ENCODE measurements at places on chromosomes 3 and 15.

- peak; percentile 9 for DNase-seq
These were observed 6.3 kb downstream of the CCNB2 start for GRCh38 chr15:59111251-59111650.

DNA sequence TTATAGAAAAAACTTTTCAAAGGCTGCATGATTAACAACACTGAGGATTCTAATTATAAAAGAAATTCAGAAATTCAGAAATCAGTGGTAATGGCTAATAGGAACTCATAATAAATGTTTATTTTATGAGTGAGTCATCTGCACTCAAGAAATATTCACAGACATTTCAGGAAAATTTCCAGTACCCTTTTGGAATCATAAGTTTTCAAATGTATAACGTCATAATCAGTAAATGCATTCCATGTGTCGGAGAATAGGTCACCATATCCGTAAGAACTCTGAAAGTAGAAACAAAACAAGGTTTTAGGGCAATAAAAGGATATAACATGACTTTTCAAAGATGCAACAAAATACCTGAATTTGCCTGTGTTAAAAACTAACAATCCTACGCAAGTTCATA is 24.7 kb downstream of the EOGT start:
- DNase-seq = no peak

DNA sequence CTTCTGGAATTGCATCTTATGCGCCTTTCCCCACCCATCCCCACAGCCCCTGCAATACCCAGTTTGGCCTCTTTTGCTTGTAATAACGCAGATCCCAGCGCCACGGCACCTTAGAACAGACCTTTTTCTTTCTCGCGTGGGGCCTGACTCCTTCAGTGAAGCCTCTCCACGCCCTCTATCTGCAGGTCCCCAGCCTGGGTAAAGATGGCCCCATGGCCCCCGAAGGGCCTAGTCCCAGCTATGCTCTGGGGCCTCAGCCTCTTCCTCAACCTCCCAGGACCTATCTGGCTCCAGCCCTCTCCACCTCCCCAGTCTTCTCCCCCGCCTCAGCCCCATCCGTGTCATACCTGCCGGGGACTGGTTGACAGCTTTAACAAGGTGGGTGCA is 594 bp downstream of the CRELD1 start:
- peak; percentile 67 for DNase-seq

DNA sequence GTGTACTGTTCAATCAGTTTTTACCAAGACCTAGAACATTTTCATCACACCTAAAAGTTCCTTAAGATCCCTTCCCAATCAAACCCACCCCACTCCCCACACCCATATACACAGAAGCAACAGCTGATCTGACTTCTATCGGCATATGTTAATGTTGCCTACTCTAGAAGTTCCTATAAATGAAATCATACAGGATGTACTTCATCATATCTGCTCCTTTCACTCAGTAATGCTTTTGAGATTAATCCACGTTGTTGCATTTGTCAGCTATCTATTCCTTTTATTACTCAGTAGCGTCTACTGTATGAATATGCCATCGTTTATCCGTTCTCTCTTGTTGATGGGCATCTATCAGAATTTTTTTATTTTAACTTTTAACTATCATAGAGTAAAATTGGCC is 14.3 kb upstream of the FILIP1L start:
- no peak for DNase-seq

DNA sequence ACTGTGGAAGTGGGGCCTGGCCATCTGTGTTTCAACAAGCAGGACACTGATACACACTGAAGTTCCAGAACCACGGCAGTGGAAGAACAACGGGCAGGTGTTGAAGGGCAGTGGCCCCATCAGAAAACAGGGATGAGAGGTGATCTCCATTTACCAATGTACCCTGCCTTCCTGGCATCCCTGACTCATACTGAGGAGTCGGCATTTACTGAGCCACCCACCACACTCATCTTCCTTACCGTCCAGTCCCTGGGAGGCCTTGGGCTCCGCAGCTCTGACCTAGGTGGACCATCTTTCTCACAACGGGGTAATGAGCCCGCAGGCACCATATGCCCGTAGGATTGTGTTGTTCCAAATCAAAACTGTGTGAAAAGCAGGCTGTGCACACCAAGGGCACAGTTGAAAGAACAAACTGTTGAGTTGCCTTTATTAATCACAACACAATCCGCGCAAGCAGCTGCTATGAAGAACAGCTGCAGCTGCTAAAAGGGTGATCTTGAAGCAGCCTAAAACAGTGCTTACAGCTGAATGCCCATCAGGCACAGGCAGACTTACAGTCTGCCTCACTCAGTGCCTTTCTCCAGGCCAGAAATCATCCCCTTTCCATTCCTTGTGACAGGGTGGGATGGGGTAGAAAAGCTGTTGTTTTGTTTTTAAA is 12.9 kb downstream of the MB21D2 start:
- no peak for DNase-seq

- no peak for DNase-seq
These were observed 200.5 kb downstream of the UACA start for GRCh38 chr15:70562906-70563305.

GRCh38 chr15:100073982-100074381 is 267.8 kb downstream of the ADAMTS17 start:
- no peak for DNase-seq

DNA sequence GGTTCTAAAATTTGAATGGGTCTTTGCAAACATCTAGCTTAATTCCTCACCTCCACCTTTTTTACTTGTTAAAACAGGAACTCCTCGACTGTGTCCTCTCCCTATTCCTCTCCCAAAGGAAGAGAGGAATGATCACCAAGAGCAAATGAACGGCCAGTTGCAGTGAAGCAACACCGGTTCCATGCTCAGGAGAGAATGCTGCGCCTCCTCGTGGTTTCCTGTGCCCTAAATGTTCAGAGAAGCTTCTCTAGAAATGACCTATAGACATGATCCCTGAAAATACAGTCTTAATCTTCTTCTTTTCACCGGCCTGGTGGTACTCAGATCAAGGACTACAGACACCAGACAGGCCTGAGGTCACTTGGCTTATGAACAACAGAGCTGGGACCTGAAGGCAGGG is 65.1 kb upstream of the GUCA1C start:
- DNase-seq = no peak

GRCh38 chr3:193826159-193826795 is 233.3 kb downstream of the OPA1 start:
- DNase-seq = no peak

- no peak for DNase-seq
These were observed 26.2 kb downstream of the HES1 start for GRCh38 chr3:194162070-194162678.

GRCh38 chr3:55724821-55725220 is 237.7 kb upstream of the WNT5A start:
- DNase-seq = no peak

- DNase-seq = peak; percentile 49
These were observed 595 bp downstream of the DPH6 start for GRCh38 chr15:35545316-35545823.

DNA sequence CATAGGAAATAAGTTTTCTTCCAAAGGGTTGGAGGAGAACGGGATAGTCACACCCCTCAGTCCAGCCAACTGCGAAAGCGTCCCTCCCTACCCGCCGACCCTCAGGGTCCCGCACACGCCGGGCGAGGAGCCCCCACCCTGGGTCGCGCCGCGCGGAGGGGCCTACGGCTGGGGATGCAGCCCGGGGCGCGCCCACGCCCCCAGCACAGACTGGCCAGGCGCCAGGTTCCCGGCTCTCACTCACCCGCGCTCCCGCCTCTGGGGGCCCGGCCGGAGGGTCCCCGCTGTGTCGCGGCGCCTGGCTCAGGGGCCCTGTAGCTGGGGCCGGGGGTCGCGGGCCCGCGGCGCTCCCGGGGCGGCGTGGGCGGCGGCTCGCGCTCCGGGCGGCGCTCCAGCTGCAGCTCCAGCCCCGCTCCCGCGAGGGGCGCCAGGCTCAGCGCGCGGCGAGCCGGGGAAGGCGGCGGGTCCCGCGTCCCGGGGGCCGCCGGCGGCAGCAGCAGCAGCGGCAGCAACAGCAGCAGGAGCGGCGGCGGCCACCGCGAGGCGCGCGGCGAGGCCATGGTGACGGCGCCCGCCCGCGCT is 375 bp downstream of the HEG1 start:
- DNase-seq = peak; percentile 2

GRCh38 chr15:74869726-74870407 is 3.3 kb downstream of the SCAMP2 start:
- no peak for DNase-seq
